Thymus (tissue), 14 donors: ENCODE measurements at places on chromosomes 12 and 14. TPM values are rescaled to one million over a fixed set of nuclear protein-coding genes. Genes with fewer than 3 reads are reported as not detected.

- no peak for DNase-seq
Measured at GRCh38 chr12:53809005-53809404, 57.2 kb upstream of the CISTR start.

- no peak for DNase-seq
Measured at GRCh38 chr14:99132821-99133635, 139.0 kb downstream of the BCL11B start.

Gene DENND5B
- 2.9 TPM for total RNA-seq

- DNase-seq = no peak
Measured at GRCh38 chr12:11085419-11085818, 6.7 kb downstream of the TAS2R43 start.

Gene CMA1
- 0.28 TPM for total RNA-seq

GRCh38 chr12:24681570-24681969, 267.3 kb downstream of the BCAT1 start:
- DNase-seq = no peak

GRCh38 chr12:119069147-119069642, 87.9 kb downstream of the SRRM4 start:
- DNase-seq = no peak

GRCh38 chr12:104340177-104340576, 36.6 kb downstream of the EID3 start:
- DNase-seq = no peak

- no peak for DNase-seq
Measured at GRCh38 chr14:45039390-45039789, 44.5 kb upstream of the PRPF39 start.

- DNase-seq = no peak
Measured at GRCh38 chr12:109773384-109774011, 59.7 kb downstream of the TRPV4 start.

GRCh38 chr14:100155756-100156616, 3.5 kb downstream of the DEGS2 start:
- DNase-seq = no peak

Gene YARS2
- 23.7 TPM for total RNA-seq

DNA sequence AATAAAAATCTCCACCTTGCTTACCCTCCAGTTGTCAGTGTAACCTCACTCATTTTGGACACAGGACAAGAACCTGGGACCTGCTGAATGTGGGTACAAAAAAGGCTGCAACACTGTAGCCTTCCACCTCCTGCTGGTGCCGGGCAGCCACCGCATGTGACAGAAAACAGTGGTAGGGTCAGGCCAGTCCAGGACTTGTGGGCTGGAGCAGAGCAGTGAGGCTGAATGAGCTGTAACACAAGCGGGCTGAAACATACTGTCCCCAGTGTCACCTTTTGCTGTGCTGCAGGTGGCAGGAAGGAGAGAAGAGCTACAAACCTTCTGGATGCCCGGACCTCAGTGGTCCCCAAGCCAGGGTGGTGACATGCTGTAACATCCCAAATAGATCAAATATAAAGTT, 465.4 kb upstream of the FOXG1 start:
- no peak for DNase-seq

Gene KRT83
- 0.33 TPM for total RNA-seq

DNA sequence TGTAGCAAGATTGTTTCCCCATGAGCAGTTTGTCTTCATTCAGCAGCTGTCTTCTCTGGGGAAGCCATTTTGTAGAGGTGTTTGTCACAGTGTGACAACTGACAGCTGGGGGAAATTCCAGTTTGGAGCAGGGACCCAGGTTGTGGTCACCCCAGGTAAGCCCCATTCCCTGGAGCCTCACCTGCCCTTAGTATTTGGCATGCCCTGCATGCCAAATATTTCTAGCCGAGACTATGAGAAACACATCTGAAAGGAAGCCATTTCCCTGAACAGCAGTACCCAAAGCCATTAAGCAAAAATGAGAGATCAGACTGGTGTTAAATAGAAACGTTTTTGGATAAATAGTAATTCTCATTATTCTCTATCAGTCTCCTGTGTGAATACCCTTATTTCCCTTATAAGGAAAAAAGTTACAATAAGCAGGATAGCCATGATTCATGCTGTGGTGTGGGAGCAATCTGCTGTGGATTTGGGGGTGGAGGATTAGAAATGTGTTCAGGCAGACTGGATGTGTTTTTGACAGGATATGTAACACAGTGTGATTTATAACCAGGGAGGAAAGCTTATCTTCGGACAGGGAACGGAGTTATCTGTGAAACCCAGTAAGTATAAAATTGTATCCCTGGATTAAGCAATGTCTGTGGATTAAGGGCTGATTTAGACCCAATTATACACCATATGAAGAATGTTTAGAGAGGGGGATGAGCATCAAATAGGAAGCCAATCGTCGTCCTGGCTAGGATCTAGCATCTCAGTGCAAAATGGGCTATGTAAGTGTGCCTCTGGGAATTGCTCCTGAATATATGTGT, 68.9 kb downstream of the DAD1 start:
- no peak for DNase-seq

Gene KRAS
- total RNA-seq = 10.7 TPM

Gene SELPLG
- 69.6 TPM for total RNA-seq

- DNase-seq = no peak
Measured at GRCh38 chr14:27995691-27996090, 770.9 kb upstream of the FOXG1 start.

- DNase-seq = peak; percentile 57
Measured at GRCh38 chr14:50830932-50831725, at the start of gene NIN. Gene NIN, minus strand, starts transcription at chr14:50831162. Its CDS starts 9,106 bp downstream, at chr14:50822056.

- DNase-seq = no peak
Measured at GRCh38 chr14:95288672-95289322, 30.9 kb downstream of the CLMN start.

Gene DHH
- total RNA-seq = 0.09 TPM

GRCh38 chr14:65255029-65255545, 152.8 kb upstream of the MAX start:
- DNase-seq = no peak

Gene RD3L
- total RNA-seq = not detected

- DNase-seq = no peak
Measured at GRCh38 chr14:34913619-34914018, 38.5 kb upstream of the BAZ1A start.

DNA sequence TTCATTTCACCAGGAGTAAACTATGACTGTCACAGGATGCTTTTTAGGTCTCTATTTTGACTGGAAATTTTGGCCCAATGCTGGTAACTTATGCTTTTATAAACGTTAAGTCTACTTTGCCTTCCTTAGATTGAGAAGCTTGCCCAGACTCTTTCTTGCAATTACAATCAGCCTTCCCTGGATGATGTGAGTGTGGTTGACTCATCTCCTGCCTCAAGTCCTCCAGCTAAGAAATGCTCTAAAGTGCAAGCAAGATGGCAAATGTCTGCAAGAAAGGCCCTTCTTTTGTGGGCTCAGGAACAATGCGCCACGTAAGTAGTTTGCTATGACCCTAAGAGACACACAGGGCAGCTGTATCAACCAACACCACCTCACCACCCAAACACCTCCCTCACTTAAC, 96.9 kb downstream of the SYNE2 start:
- DNase-seq = no peak

- DNase-seq = no peak
Measured at GRCh38 chr14:95577870-95578269, 43.0 kb downstream of the GLRX5 start.

Gene UNC119B
- 9.3 TPM for total RNA-seq

DNA sequence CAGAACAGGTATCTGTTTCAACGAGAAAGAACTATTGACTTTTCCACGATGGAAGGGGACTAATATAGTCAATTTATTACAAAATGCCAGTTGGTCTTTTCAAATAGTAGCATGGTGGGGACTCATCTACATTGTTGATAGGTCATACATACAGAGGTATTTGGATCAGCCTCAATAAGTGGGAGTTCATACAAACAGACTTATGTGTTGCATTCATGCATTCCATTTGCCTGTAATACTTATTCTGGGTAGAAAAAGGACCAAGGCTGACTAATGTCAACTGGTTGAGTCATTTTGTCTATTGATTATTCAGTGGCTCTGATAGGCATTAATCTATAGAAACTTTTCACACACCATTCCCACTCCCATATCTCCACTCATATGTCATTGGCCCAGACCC, 41.5 kb upstream of the GLIPR1 start:
- no peak for DNase-seq

- DNase-seq = no peak
Measured at GRCh38 chr14:72651081-72651480, 242.8 kb downstream of the DPF3 start.

Gene FAM186B
- total RNA-seq = 0.09 TPM

Gene ASCL4
- 0.38 TPM for total RNA-seq

Gene EML5
- total RNA-seq = 1.2 TPM

DNA sequence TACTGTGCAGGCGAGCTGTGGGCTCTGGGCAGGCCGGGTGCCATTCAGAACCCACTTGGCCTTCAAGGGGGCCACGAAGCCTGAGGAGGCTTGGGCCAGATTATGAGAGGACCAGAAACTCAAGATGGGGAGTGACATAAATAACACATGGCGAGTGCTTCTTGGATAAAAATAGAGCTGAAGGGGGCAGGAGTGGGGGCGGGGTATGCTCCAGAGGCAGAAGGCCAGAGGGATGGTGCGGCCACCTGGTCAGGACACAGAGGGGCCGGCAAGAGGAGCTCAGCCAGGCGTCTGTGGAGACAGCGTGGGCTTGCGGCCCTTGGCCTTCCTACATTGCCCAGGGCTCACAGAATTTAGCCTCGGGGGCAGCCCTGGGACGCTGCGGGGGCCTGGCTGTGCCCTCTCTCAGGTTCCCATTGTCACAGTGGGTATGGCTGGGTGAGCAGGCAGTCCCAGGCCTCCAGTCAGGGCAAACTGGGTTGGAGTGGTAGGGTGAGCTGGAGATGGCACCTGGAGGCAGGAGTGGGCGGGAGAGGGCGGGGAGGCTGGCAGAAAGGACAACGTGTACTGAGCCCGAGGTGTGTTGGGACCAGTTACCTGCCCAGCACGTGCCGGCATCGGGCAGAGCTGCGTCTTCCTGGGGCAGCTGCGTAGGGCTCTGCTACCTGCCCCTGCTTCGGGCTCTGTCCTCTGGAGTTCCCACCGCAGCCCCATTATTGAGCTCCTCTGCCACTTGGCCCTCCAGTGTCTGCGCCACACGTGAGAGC, 7.4 kb upstream of the SLC25A29 start:
- no peak for DNase-seq

- no peak for DNase-seq
Measured at GRCh38 chr14:64213853-64214570, 80.2 kb downstream of the ESR2 start.

DNA sequence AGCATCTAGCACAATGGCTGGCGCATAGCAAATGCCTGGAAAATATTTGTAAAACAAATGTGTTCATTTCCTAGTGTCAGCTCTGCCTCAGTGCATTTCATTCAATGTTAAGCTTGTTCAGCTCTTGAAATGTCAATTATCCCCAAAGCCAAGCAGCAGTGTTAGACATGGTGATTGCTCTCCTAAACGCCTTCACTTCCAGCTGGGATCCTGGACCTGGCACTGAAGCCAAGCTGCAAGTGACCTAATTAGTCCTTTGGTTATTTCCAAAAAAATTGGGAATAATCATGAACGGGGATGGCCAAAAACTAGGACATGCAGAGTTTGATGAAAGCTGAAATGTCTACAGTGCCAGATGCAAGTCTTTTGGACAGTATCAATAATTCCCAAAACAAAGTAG, 54.9 kb upstream of the MDGA2 start:
- no peak for DNase-seq

DNA sequence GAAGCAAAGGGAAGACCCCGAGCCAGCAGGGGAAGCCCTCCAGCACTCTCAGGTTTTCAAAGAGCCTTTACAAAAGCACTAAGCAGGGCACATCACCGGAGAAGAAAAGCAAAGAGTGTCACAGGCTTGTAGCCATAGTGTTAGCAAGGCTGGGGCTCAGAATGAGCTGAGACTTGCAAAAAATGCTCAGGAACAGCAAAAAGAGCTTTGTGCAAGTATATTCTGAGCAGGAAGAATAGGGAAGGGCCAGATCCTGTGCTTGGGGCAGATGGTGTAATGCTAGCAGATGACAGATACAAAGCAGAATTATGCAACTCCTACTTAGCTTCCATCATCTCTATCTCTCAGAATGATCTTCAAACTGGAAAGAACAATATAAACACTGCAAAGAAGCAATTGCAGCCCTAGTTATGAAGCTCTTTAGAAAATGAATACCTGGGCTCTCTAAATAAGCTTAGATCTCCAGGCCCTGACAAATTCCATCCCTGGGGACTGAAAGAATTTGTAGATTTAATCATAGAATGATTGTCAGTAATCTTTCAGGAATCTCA, 23.7 kb upstream of the PARP11 start:
- DNase-seq = no peak

DNA sequence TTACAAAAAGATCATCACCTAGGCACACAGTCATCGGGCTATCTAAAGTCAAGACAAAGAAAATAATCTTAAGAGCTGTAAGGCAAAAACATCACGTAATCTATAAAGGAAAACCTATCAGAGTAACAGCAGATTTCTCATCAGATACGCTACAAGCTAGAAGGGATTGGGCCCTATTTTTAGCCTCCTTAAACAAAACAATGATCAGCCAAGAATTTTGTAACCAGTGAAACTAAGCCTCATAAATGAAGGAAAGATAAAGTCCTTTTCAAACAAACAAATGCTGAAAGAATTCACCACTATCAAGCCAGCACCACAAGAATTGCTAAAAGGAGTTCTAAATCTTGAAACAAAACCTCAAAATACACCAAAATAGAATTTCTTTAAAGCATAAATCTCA, 191.6 kb upstream of the BMP4 start:
- no peak for DNase-seq

DNA sequence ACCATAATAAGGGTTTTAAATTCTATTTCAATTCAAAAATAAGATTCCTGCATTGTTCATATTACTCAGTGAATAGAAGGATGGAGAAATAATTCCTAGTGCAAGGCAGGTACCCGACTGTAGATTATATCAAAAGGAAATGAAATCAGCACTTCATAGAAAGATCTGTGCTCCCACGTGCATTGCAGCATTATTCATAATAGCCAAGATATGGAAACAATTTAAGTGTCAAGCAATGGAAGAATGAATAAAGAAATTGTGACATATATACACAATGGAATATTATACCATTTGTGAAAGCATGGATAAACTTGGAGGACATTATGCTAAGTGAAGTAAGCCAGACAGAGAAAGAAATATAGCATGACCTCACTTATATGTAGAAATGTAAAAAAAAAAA, 53.8 kb downstream of the SLC6A15 start:
- DNase-seq = no peak

DNA sequence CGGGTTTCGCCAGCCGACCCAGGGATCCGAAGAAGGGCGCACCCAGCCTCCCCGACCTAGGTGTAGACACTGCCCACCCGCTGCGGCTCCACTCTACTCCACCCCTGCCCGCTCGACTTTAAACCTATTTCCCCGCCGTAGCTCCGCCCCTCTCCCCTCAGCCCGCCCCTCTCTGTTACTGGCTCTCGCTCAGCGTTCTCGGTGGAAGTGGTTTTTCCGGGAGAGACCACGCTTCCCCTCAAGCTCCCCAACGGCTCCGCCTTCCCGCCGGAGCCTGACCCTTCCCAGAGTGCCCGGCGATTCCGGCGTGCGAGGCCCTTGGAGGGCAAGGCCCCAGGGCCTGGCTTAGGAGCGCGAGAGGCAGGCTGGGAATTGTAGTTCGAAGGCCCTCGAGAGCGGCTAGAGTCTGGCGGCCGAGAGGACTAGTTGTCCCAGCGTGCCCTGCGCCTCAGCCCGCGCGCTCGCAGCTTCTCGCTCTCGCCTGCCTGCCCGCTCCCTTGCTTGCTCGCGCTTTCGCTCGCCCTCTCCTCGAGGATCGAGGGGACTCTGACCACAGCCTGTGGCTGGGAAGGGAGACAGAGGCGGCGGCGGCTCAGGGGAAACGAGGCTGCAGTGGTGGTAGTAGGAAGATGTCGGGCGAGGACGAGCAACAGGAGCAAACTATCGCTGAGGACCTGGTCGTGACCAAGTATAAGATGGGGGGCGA, at the start of gene PA2G4:
Gene PA2G4 (plus strand): TSS at position 451 of the 706 bp plus-strand sequence. CDS start 179 bp downstream, at position 630.
- peak; percentile 97 for DNase-seq

Gene NAB2
- 33.7 TPM for total RNA-seq

Gene SLC35F4
- not detected for total RNA-seq

Gene DHRS2
- total RNA-seq = 0.28 TPM
